ENCODE measurements at places on chromosomes 7 and 10.

- no peak for DNase-seq
These were observed 38.5 kb downstream of the GHRHR start for GRCh38 chr7:31002256-31002655.

DNA sequence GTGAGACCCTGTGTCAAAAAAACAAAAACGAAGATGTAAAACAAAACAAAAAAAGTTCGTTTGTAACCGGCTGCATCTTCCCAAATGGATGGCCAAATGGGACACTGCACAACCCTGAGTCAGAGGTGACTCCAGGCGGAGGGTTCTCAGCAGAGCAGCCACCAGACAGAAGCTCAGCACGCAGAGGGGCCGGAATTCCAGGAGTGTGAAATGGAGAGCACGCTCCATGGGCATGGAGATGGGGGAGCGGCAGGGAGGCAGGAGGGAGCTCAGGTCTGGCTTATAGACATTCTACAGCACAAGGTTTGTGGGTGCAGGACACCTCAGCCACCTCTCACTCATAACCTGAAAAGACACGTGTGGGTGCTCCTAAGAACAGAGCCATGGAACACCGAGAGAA, 227.0 kb downstream of the MAD1L1 start:
- DNase-seq, result no peak

DNA sequence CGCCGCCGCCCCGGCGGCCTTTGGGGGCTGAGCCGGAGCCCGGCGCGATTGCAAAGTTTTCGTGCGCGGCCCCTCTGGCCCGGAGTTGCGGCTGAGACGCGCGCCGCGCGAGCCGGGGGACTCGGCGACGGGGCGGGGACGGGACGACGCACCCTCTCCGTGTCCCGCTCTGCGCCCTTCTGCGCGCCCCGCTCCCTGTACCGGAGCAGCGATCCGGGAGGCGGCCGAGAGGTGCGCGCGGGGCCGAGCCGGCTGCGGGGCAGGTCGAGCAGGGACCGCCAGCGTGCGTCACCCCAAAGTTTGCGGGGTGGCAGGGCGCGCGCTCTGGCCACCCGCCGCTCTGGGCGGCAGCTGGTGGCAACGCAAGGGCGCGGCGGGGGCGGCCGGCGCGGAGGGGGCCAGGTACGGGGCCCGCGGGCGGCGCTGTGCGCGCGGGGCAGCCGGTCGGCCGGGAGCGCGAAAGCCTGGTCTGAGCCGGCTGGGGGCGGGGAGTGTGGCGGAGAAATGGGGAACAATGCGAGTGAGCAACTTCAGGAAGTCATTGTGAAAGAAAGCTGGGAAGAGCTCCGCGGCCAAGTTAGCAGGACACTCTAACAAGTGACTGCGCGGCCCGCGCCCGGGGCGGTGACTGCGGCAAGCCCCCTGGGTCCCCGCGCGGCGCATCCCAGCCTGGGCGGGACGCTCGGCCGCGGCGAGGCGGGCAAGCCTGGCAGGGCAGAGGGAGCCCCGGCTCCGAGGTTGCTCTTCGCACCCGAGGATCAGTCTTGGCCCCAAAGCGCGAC, at the start of gene IKZF1:
TSS of gene IKZF1 (plus strand) at position 588 of the 782 bp plus-strand sequence. CDS start 14,346 bp downstream, outside the sequence.
- DNase-seq, result peak; percentile 99

DNA sequence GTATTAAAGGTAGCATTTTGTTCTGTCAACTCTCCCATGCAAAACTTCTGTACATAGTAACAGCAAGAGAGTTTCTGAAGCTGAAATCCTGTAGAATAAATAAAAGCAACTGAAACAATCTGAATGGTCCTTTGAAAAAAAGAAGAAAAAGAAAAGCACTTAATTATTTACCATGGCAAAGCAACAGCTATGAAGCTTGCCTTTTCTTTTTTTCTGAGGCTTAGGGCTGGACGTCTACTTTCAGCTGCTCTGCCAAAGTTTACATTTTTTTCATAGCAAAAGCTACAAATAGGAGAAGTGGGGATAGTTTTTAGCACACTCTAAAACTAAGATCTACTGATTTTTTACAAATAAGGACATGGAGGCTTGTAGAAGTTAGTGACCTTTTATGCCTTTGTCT, 31.3 kb upstream of the CD36 start:
- no peak for DNase-seq

GRCh38 chr10:88232029-88232895, 350.9 kb downstream of the RNLS start:
- DNase-seq, result no peak

DNA sequence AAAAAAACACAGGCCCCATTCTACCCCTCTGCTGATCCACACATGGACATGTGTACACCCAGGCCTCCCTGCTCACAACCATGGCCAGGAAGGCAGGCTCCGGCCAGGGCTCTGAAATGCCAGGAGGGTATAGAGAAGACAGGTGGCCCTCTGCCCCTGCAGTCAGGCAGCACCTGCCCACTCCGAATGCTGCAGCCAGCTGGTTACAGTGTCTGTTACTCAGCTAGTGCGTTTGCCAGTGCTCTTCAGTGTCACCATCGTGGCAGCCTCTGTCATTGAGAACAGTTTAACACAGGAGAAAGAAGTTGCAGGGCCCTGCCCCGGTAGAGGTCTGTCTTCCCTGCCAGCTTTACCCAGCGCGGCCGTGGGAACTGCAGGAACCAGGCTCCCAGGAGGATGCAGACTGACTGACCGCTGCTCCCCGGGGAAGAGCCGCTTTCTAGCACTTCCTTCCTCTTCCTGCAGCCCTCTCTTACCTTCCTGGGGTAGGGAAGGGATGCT, 128.8 kb upstream of the FAM20C start:
- peak; percentile 87 for DNase-seq

DNA sequence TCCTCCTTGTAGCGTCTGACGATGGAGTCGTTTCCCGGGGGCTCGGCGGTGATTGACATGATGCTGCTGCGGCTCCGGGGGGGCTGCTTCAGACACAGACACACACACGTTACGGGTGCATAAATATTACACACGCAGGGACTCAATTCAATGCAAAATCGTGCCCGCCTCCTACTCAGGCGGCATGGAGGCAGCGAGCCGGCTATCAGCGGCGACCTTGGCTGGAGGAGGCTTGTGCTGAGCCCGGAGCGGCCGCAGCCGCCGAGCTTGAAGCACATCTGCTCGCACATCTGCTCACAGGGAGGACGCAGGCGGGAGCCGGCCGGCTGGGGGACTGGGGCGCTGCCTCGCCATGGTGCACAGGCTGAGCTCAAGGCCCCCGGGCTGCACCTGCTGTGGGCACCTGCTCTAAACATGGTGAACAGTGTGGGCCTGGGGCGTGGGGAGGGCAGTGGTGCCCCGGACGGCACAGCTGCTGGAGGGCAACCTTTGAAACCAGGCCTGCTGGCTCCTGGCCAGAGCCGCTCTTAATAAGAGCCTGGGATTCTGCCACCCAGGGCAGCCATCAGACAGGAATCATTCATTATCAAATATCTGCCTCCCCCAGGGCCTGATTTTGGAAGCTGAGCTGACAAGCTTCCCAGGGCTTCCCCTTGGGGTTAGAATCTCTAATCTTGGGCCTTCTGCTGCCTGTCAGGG, 84.7 kb upstream of the GNA12 start:
- DNase-seq, result no peak

- no peak for DNase-seq
These were observed 127.0 kb downstream of the LYZL1 start for GRCh38 chr10:29415876-29416275.

- no peak for DNase-seq
These were observed 9.2 kb upstream of the CPA1 start for GRCh38 chr7:130371046-130371445.

GRCh38 chr7:143390104-143390772, 9.1 kb downstream of the ZYX start:
- no peak for DNase-seq

DNA sequence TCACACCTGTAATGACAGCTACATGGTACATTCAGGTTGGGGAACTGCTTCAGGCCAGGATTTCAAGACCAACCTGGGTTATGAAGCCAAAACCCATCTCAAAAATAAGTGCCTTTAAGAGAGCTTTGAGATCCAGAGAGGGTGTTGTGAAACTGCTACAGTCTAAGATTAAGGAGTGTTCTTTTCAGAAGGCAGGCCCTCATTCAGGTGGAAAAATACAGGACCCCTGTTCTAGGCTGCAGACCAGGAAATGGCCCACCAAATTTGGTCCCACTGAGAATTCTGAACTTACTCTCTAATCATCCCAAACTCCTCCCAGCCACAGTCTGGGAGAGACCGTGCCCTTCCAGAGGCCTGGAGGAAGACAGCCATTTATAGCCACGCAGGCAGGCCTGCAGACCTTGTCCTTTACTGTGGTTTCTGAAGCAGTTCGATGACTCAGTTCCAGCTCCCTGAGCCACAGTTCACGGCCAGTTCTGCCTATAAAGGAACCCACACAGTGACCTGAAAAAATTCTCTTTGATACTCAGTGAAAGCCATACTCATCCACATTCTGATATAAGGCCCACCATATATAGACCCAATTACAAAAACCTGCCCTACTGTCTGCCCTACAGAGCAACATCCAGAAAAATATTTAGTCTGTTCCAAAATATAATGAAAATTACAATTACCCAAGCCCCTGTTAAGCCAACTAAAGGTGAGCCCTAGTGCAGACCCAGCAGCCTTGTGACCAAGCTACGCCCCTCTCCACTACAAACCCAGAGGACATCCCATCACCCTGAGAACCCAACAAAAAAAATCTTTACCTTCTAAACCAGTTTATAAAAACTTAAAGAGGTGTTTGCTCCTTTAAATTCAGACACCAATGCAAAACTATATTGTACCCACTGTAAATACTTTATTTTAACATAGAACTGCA, 21.2 kb downstream of the ZNF680 start:
- DNase-seq, result peak; percentile 90

GRCh38 chr10:102712089-102712488, 2.1 kb downstream of the ARL3 start:
- no peak for DNase-seq

DNA sequence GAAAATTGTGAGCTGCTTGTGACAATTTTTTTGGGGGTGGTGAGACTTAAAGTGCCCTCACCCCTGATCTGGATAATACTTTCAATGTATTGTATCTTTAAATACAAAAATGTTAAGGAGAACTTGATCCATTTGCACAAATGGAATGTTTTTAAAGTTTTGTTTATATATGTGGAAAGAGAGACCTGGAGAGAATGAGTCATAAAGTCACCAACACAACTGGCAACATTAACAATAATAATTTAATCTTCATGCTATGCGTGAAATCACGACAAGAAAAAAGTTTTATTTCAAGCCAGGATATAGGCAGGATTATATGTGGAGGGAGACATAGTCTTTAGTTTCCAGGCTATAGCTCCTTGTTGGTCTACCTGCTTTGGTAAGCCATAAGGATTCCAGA, 537.5 kb downstream of the GPAM start:
- DNase-seq, result no peak

DNA sequence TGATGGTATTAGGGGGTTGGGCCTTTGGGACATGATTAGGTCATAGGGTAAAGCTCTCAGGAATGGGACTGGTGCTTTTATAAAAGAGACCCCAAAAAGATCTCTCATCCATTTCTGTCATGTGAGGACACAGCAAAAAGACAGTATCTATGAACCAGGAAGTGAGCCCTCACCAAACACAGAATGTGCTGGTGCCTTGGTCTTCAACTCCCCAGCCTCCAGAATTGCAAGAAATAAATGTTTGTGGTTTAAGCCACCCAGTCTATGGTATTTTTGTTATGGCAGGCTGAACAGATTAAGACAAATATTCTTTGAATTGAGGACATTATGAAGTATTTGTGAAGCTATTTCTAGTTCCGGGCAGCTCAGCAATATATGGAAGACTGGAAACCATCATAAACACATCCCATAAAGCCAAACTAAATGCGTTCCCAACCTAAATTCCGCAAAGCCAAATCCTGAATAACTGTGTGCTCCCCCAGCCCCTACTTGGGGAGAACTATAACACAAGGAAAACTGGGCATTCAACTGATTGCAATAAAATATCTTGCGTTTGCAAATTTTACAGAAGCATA, 153.7 kb downstream of the GALNT17 start:
- no peak for DNase-seq

DNA sequence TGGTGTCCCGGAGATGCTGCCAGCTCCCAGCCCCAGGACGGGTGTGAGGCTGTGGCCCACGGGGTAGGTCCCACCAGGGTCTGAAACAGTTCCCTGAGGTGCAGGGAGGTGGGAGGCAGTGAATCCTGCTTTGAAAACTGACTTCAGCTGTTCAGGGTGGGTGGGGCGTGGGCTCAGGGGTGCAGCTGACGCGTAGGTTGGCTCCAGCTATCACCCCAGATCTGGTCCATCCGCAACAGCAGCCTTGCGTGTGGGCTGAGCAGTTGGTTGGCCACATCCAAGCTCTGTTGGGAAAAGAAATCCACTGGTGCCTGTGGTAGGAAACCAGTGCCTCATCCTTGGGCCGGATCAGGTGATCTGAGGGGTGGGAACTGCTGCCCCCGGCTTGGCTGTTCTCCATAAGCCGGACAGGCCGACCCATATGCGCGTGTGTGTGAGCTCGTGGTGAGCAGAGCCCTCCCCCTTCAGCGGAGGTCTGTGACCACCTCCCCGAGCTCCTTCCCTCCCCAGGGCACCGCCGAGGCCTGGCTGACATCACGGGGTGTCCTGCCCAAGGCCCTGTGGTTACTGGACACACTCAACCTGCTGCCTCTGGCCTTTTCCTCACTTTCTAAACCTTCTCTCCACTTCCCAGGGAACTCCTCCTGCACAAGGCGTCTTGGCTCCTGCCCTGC, 15.4 kb upstream of the FAM20C start:
- DNase-seq, result no peak

GRCh38 chr7:67589183-67589582, 592.5 kb downstream of the TYW1 start:
- no peak for DNase-seq

DNA sequence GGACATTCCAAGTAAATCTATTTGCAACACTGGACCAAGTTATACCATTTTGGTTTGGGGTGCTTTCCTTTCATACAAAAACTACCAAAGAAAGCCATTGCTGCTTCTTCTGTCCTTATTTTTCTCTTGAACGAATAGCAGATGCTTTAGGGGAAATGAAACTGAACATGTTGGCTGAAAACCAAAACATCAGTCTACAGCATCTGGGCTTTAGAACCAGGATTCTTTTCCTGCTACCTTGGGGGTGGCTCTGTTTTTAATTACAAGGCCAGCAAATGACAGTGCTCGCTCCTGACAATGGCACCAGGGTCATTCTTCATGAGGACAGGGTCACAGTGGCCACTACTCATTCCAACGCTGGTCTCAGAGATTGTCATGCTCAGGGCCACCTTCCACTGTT, 80.3 kb downstream of the WDR11 start:
- DNase-seq, result no peak

GRCh38 chr10:62308101-62308500, 39.5 kb upstream of the RTKN2 start:
- no peak for DNase-seq

DNA sequence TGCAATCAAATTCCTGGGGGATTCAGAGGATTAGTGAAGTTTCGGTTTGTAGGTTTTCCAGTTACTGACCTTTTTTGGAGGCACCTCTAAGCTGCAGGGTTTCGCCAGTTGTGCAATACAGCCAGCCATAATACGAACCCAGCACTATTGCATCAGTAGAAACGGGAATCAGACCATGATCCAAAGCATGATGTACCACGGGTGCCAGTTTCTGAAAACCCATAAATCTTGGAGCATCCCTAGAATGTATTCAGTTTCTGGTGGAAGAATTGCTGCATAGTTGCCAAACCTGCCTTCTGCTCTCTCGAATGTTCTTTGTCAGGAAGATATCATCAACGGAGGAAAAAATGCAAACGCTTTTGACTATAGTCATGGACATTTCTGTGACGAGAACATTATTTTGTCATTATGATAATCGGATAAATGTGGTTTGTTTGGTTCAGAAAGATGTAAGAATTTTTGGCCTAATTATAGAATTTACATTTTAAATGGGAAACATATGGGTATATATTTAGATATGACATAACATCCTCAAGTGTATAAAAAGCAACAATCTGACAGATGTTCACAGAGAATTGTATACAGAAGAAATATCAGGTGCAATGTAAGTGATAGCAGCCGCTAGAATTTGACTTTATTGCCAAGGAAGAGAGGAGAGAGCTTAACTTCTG, 186.2 kb upstream of the PRKCQ start:
- DNase-seq, result peak; percentile 37
